ENCODE measurements at places on chromosomes 12 and 14.
A peak's percentile ranks its signal among the peaks of the same experiment; 100 is the strongest.

DNA sequence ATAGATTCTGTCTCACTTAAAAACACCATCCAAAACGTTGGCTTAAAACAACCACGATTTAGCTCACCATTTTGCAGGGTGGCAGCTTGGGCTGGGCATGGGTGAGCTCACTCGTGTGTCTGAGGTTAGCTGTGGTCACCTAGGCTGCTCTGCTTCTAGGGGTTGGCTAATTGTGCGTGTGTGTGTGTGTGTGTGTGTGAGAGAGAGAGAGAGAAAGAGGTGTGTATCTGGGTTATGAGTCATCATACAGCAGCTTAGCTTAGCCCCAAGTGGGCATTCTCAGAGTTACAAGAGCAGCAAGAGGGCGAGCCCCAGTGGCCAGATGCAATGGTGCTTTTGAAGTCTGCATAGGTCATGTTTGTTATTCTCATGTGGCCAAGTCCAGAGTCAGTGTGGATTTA lies 6.0 kb downstream of the FBXW8 start:
- DNase-seq, result peak; percentile 86

GRCh38 chr12:51188359-51189051 lies 15.6 kb upstream of the TFCP2 start:
- DNase-seq, result peak; percentile 54

DNA sequence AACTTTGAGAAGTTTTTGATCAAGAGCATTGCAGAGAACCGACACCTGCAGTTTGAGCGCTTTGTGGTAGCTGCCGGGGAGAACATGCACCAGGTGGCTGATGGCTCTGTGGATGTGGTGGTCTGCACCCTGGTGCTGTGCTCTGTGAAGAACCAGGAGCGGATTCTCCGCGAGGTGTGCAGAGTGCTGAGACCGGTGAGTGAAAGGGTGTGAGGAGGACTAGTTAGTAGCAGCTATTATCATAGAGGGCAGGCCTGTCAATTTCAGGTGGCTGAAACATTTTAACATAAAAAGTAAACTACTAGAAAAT lies 27.0 kb upstream of the HIGD1C start:
- no peak for DNase-seq

- no peak for DNase-seq
These were observed 172.4 kb upstream of the SOX5 start for GRCh38 chr12:24121911-24122310.

GRCh38 chr12:91289072-91289471 lies 106.5 kb upstream of the DCN start:
- DNase-seq, result no peak

GRCh38 chr12:94795044-94795443 lies 144.7 kb upstream of the TMCC3 start:
- no peak for DNase-seq

DNA sequence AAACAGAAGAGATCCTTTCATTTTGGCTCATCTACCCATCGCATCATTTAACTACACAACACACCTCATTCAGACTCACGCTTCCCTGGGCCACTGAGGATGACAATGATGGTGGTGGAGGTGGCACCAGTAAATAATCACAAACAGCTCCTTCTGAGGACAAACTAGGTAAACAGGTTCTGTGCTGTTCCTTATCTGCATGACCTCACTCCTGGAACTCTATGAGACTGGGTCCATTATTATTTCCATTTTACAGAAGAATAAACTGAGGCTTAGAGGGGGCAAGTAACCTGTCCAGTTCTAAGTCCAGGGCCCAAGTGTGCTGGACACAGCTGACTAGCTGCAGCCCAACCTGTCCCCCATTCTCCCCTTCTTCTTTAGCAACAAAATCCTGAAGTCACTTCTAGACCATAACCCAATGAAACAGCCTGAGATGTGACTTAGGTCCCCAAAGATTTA lies 50.4 kb downstream of the ITPK1 start:
- DNase-seq, result no peak

DNA sequence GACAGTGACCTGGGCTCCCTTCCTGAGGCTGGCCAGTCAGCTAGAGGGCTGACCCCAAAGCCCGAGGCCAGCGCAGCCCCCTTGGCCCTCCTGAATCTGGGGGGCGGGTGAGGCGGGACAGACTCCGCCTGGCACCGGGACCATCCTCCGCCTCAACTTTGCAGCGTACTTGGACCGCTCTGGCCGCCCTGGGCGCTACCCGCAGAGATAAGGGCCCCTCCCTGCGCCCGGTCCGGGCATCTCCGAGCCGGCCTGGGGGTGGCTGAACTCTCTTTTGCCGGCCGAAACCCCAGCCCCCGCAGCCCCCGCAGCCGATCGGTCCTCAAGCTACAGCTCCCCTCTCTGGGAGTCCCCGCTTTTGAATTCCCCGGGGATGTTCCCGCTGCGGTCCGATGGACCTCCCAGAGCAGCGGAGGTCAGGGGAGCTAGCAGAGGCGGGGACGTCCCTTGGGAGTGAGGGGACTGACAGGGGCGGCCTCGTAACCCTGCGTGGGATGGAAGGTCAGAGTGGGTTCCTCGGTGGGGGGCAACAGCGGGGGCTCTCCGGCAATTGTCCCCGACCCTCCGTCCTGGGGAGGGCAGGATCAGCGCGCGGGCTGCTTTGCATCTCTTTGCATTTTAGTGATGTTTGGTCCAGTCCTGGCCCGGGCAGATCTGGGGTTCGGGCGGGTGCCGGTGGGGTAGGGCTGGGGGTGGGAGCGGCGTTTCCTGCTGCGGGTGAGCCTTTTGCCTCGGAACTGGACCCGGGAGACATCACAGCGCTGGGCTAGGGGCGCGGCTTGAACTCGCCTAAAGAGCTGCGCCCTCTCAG lies at the start of gene CRIP1:
Gene CRIP1 (plus strand): TSS at position 724 of the 811 bp plus-strand sequence. CDS start 374 bp downstream, outside the sequence.
- no peak for DNase-seq

DNA sequence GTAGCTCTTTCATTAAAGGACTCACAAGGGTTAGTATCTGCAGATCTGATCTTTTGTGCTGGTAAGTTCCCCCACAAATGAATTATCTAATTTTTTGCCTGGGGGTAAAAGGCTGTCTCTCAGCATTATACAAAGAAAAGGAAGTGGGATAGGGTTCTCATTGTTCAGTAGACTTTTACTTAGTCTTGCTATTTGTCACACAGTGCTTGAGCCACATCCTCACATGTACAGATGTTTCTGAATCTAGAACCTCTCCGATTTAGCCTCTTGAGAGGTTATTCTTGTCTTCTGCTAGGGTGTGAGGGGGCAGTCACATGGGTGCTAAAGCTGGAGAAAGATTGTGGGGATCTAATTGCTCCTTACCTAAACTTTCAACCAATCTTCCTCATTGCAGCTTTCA lies 93.0 kb downstream of the SLC41A2 start:
- no peak for DNase-seq

GRCh38 chr14:68020999-68021663 lies 201.6 kb downstream of the RAD51B start:
- DNase-seq, result no peak

GRCh38 chr14:56202256-56202655 lies 84.0 kb downstream of the PELI2 start:
- DNase-seq, result no peak

DNA sequence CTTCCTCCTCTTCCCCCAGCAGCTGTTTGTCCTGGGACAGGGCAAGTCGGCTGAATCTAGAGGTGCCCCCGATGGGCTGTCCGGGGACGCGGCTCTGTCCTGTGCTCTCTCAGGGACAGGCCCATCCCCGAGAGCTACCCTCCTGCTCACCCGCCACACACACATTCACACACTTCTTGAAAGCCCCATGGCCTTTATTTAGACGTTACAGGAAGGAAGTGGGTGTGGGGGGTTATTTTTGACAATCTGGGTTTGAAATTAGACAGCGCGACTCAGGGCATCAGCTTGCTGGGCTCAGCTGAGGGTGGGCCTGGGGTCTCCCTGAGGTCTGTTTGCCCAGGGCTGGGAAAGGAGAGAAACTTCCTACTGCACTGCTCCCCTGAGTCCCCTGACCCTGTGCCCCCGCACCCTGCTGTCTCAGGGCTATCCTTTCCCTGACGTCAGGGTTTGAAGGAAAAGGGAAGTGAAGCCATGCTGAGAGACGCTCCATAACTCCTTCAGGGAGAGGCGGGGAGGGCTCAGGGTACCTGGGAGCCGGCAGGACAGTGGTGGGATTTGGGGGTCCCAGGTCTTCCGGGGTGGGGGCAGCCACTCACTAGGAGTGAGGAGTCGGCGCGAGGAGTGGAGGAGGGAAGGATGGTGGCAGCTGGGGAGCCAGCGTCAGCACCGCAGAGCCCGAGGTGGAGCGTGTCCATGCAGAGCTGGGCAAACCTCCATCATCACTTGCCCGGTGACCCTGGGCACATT lies 8.1 kb downstream of the PTPN6 start:
- no peak for DNase-seq

DNA sequence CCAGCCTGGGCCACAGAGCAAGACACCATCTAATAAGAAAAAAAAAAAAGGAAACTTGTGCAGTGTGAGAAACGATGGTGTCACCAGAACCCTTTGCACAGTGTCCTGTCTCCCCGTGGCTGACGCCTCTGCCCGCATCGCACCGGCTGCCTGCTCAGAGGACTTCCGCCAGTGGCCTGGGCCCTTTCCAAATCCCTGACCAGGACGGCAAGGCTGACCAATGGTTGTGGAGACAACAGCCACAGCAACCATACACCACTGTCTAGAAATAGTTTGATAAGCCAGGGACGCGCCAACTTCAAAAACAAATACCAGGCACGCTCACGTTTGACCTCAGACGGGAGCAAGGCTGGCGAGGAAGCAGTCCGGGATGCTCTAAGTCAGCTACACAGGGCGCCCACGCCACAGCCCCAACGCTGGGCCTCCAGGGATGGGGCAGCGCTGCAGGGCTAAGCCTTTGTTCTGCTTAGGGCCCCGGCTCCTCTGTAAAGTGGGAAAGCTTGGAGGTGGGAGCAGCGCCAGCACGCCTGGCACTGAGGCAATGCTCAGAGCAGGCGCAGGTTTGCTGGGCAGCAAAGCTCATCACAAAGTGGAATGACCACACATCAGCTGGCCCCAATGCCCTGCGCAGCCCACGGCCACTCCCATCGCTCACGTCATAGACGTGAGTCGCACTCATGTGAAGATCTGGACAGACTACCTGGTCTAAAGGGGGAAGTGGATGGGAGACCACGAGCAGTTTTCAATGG lies 12.5 kb downstream of the PGAM5 start:
- DNase-seq, result no peak

- no peak for DNase-seq
These were observed 4.8 kb downstream of the SYNE3 start for GRCh38 chr14:95511687-95512086.

GRCh38 chr12:104582739-104583138 lies 126.0 kb downstream of the CHST11 start:
- no peak for DNase-seq

GRCh38 chr12:113291586-113291985 lies 43.3 kb downstream of the SLC8B1 start:
- DNase-seq, result no peak

GRCh38 chr12:89695830-89696229 lies 12.8 kb downstream of the ATP2B1 start:
- DNase-seq, result no peak

GRCh38 chr12:93950311-93950710 lies 198.1 kb upstream of the PLXNC1 start:
- no peak for DNase-seq

DNA sequence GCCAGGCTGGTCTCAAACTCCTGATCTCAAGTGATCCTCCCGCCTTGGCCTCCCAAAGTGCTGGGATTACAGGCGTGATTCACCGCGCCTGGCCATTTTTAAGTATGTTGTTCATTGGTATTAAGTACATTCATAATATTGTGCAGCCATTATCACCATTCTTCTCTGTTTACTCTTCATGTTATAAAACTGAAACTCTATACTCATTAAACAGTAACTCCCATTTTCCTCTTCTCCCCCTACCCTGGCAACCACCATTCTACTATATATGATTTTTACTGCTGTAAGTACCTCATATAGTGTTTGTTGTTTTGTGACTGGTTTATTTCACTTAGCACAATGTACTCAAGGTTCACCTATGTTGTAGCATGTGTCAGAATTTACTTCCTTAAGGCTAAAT lies 23.1 kb downstream of the METAP2 start:
- no peak for DNase-seq

GRCh38 chr12:104602406-104602805 lies 145.7 kb downstream of the CHST11 start:
- DNase-seq, result no peak

GRCh38 chr12:115351514-115352077 lies 667.6 kb upstream of the TBX3 start:
- no peak for DNase-seq

DNA sequence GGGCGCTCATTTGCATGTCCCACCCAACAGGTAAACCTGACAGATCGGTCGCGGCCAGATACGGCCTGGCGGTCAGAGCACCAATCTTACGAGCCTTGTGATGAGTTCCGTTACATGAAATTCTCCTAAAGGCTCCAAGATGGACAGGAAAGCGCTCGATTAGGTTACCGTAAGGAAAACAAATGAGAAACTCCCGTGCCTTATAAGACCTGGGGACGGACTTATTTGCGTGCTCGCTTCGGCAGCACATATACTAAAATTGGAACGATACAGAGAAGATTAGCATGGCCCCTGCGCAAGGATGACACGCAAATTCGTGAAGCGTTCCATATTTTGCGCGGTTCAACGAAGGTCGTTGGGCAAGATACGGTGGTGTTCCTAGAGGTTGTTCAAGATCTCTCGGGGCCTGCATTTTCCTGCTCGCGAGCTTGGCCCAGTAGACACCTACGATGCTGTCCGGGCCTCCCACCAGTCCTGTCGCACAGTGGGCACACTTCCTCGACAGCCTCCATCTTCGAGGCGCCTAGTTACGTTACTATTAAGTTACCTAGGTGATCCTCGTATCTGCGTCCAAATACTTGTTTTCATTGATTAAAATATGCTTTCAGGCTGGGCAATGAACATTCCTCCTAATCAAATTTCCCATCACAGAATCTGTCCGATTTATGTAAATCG lies at the start of gene RNU6-7:
Gene RNU6-7 (plus strand): TSS at position 230 of the 675 bp plus-strand sequence.
- DNase-seq, result no peak

- no peak for DNase-seq
These were observed 161.0 kb upstream of the FKBP4 start for GRCh38 chr12:2633825-2634200.

DNA sequence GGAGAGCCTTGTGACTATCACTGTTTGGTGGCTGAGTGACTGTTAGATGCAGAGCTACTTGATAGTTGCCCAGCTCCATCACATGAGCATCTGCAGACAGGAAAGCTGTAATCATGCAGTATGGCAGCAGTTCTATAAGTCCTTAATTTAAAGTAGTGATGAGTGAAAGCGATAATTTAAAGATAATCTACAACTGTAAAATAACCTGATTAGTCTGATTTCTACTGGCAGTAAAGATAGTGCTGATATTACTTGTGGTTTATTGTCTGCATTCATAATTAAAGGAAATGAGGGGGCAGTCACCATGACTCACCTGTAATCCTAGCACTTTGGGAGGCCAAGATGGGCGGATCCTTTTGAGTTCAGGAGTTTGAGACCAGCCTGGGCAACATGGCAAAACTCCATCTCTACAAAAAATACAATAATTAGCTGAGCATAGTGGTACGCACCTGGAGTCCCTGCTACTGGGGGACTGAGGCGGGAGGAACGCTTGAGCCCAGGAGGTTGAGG lies 41.2 kb upstream of the PLEKHD1 start:
- no peak for DNase-seq

- no peak for DNase-seq
These were observed 150.2 kb upstream of the BMP4 start for GRCh38 chr14:54106661-54107377.

GRCh38 chr12:13595536-13596443 lies 385.6 kb downstream of the GRIN2B start:
- DNase-seq, result no peak

GRCh38 chr14:60485057-60485597 lies 736 bp downstream of the C14orf39 start:
- no peak for DNase-seq

Measured in upper lobe of left lung (tissue), 6 donors.